ENCODE measurements at places on chromosomes 1 and 21.

DNA sequence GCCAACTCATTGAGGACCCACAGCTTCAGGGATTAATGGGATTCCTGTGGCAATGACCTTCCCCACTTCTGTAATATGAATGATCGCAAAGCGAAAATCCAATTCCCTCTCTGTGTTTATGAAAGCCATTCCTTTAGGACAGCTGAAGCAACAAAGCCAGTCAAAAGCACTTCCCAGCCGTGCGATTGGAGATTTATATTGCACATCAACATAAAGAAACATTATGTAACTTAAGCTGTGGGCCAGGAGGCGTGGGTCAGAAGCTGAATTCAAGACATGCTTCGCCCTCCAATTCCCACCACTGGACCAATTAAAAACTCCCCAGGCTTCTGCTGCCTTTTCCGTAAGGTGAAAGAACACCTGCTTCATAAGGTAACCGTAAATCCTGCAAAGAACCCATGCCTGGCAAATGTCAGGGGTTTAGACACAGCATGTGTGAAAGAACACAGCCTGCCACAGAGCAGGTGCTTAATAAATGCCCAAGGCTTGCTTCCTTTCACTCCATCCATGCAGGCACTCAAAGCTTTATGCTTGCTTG, 138.9 kb upstream of the SOD1 start:
- no peak for DNase-seq

GRCh38 chr1:91529856-91530255, 29.2 kb downstream of the CDC7 start:
- DNase-seq: no peak

DNA sequence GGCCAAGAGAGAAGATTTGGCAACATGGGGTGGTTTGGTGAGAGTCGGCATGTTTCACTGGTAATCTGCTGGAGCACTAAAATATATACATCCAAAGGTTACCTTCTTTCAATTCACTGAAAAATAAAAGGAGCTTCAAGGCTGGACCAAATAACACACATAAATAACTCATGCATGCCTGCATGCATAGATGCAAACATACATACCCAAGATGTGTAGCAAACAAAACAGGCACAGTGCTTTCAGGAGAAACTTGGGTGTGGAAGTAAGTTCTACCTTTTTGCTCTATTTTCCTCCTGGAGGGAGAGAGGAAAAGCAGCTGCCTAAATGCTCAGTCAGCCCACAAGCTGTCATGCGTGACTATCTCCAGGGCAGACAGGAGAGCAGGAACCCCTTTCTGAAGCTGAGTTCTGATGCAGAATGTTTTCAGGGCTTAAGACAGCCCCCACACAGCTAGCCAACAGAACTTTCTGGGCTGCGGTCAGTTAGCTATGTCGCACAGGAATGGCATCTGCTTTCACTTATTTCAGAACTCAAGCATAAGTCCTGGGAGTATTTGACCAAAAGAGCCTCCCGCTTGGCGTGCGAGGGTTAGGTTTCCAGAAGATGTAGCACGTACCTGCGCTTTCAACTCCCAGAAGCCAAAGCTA, 166.2 kb downstream of the TOMM20 start:
- DNase-seq: no peak

GRCh38 chr1:205832326-205832751, 17.6 kb downstream of the PM20D1 start:
- DNase-seq: no peak

GRCh38 chr1:50661626-50662025, 238.4 kb upstream of the DMRTA2 start:
- DNase-seq: no peak

DNA sequence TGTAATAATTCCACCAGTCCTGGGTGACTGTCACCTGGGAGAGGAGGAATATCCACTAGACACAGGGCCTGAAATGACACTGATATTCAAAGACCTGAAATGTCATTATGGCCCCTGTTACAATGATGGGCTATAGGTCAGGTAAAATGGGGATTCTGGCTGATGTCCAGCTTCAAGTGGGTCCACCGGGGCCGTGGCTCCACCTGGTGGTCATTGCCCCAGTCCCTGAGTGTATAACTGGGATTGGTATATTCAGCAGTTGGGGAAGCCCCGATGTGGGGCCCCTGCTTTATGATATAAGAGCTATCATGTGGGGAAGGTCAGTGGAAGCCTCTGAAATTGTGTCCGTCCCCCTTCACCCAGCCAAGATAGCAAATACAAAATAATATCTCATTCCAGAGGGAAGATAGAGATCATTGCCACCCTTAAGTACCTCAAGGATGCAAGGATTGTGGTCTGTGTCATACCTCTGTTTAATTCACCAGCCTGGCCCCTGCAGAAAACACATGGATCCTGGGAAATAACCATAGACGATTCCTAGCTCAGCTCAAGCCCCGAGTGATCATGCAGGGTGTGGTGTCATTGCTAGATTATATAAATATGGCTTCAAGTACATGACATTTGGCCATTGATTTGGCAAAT, 19.4 kb downstream of the PLEKHO1 start:
- peak; percentile 69 for DNase-seq

DNA sequence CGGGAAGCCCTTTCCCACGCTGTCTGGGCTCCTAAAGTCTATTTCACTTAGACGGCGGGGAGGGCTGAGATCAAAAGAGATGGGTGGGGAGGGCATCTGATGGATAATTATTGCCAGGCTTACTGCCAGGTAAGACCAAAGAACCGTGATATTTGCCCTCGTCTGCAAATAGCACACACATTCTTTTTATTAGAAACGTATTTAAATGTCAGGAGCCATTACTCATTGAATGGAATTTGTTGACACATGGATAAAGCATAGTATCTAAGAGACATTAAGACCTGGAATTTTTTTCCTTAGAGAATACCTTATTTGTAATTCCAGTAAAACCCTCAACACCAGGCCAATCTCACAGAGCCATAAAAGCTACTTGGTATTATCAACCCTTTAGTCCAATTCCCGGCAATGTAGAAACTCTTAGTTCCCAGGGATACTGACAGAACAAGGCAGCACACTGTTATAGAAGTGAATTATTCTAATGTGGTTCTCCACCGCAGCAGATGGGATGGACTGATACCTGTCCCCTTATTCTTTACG, 10.6 kb downstream of the URB1 start:
- peak; percentile 68 for DNase-seq

GRCh38 chr1:222713091-222713961, 962 bp downstream of the BROX start:
- peak; percentile 97 for DNase-seq

- DNase-seq: no peak
Measured at GRCh38 chr21:31448496-31448895, 104.4 kb upstream of the TIAM1 start.

- no peak for DNase-seq
Measured at GRCh38 chr21:37564924-37565529, 198.5 kb downstream of the DYRK1A start.

GRCh38 chr1:183360473-183360872, 57.7 kb downstream of the NMNAT2 start:
- DNase-seq: no peak

GRCh38 chr1:23529146-23530086, 1.6 kb downstream of the E2F2 start:
- DNase-seq: peak; percentile 25

GRCh38 chr1:206479183-206480125, 9.2 kb downstream of the IKBKE start:
- DNase-seq: peak; percentile 71

- no peak for DNase-seq
Measured at GRCh38 chr1:207156826-207157225, 52.8 kb downstream of the C4BPA start.

DNA sequence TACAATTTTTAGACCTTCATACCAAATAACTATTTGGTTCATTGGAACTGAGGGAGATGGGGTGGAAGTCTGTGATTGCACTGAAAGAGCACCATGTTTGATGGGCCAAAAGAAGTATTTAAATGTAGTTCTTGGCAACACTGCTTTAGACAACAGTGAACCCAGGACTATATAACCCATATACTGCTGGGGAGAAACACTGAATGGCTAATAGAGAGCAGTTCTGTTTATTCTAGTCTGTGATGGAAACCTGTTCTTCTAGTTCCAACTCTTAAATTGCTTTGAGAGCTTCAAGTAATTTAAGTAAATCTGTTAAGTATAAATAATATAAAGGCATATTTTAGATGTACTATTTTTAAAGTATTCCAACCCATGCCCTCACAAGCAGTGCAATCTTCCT, 96.3 kb downstream of the NIBAN1 start:
- peak; percentile 20 for DNase-seq

- no peak for DNase-seq
Measured at GRCh38 chr1:71693581-71693980, 588.8 kb downstream of the NEGR1 start.

- peak; percentile 67 for DNase-seq
Measured at GRCh38 chr1:117284399-117285215, 73.9 kb upstream of the VTCN1 start.

GRCh38 chr21:44253832-44254710, 7.6 kb downstream of the DNMT3L start:
- DNase-seq: no peak

- no peak for DNase-seq
Measured at GRCh38 chr1:234881893-234882771, 246.5 kb downstream of the TOMM20 start.

DNA sequence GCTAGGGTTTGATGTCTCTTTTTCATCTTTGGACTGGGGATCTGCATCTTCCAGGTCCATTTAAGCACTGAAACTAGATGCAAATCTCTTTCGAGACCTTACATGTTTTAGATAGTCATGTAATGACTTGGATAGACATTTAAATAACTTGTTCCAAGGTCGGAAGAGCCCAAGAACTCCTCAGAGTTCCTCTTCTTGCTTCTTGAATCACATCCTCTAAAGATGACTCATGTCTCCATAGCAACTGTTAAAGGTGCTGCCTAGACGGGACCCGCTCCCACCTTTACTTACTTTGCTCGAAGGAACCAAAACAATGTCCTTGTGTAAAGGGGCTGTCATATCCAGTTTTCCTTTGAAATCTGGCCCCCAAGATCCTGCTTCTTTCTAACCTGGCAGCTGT, 130.0 kb downstream of the EDEM3 start:
- DNase-seq: no peak

GRCh38 chr1:26938004-26938658, 16.6 kb downstream of the NUDC start:
- no peak for DNase-seq

DNA sequence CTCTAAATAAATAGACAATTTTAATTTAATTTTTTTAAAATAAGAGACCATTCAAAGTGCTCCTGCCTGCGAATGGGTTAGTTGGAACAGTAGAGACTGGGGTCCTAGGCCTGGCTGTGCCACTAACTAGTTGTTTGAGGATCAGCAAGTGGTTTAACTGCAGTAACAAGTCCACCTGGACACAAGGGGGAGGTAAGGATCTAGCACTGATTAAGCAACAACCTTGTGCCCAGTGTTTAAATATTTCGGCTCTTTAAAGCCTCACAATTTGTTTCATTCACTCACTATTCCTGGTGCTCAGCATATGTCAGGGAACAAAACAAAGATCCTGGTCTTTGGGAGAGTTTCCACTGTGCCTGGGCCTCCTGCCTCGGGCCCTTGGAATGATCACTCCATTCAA, 1.6 kb upstream of the AGT start:
- no peak for DNase-seq

DNA sequence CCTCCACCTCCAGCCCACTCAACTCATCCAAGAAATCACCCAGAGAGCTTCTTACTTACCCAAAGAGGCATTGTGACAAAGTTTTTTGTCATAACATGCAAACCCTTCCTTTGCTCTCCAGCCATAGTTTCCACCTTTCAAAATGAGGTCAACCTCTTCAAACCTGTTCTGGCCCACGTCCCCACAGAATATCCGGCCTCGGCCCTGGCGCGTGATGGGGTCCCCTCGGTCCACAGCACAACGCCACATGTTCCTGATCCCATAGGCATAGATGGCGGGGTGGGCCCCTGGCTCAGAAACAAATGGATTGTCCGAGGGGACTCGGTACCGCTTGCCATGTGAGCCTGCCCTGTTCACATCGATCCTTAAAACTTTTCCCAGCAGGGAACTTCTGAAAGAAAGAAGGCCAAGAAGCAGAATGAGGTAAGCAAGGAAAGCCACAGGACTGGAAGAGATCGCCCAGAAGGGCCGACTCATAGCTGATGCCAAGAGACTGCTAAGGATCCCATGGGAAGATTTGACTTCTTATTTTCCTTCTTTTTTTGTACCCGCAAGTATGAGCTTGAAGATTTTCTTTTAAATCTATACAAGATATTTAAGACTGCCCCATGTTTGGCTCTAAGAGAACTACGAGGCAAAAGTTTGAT, 7.8 kb downstream of the HHIPL2 start:
- no peak for DNase-seq

DNA sequence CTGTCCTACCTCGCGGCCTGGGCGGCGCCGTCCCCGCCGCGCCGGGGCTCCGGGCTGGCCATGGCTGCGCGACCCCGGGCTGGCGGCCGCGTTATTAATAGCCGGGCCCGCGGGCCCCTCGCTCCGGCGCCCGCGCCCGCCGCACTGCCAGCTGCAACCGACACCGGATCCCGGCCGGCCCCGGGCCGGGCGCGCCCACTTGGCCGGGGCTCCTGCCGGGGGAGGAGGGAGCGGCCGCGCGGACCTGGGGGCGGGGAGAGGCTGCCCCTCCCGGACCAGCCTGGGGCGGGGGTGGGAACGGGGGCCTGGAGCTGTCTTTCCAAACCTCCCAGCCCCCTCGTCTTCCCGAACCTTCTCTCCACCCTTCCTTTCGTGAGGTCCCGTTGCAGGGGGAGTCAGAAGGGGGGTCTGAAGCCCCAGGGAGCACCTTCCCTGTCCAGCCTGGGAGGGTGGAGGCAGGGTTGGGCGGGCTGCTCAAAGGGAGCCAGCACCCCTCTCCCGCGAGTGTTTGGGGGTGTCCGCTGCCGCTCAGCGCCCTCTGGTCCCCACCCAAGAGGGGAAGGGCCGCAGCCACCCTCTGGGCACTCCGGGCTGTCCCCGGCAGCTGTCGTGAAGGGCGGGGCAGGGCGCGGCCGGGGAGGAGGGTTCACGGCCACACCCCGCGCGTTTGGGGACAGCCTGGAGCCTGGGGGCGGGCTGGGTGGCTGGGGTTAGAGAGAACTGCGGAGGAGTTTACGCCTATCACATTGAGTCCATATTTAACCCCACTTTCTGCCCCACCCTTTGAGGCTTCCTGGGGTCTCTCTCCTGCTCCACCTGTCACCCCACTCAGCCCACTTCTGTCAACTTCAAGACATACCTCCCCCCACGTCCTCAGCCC, at the start of gene SYNC:
SYNC (minus strand) TSS at position 172 of the 880 bp plus-strand sequence; CDS start at position 62, 110 bp downstream.
- DNase-seq: peak; percentile 62

DNA sequence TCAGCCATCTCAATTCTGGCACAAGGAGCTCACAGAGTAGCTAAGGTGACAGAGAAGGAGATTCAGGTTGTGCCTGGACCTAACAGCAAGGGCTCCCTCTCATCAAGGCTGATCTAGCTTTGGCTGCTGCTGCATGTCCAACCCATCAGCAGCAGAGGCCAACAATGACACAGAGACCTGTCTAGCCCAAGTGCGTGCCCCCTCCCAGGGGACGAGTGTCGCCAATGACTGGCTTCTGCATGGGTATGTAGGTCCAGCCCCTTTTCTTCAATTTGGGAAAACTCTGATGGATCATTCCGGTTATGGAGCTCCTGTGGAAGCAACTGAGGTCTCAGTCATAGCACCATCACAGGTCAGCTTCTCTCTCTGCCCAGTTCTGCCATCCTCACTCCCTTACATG, 83.3 kb downstream of the KCNJ15 start:
- DNase-seq: no peak
